ENCODE measurements at places on chromosomes 2 and 18.

- DNase-seq = no peak
Measured at GRCh38 chr18:5839102-5839501, 56.2 kb downstream of the TMEM200C start.

- no peak for DNase-seq
Measured at GRCh38 chr2:237479747-237480146, 7.3 kb upstream of the MLPH start.

DNA sequence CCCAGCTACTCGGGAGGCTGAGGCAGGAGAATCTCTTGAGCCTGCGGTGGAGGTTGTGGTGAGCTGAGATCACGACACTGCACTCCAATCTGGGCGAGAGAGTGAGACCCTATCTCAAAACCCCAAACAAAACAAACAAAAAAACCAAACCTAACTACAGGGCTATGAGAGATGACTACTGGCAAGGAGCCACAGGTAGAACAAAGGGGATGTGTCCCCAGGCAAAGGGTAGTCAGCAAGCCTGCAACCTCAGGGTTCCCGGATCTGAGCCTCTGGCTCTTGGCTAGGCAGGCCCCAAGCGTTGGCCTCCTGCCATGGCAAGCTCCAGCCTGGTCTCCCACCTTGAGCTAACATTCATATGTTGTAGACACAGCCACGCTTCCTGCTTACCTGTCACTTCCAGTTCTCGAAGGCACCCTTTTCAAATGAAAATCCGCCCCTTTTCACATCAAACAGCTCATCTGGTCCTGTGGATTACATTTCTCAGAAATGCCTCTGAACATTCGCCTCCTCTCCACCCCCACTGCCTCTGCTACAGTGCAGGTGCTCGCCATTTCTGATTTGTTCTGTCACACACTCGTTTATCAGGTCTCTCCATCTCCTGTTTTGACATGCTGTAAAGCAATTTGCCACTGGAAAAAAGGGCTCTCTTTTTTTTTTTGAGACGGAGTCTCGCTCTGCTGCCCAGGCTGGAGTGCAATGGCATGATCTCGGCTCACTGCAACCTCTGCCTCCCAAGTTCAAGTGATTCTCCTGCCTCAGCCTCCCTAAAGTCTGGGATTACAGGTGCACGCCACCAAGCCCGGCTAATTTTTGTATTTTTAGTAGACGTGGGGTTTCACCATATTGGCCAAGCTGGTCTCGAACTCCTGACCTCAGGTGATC is 13.1 kb upstream of the ACTR3 start:
- DNase-seq = no peak

- no peak for DNase-seq
Measured at GRCh38 chr2:52710810-52711618, 1056.6 kb upstream of the CHAC2 start.

GRCh38 chr2:165651233-165651632 is 142.8 kb downstream of the GALNT3 start:
- no peak for DNase-seq

DNA sequence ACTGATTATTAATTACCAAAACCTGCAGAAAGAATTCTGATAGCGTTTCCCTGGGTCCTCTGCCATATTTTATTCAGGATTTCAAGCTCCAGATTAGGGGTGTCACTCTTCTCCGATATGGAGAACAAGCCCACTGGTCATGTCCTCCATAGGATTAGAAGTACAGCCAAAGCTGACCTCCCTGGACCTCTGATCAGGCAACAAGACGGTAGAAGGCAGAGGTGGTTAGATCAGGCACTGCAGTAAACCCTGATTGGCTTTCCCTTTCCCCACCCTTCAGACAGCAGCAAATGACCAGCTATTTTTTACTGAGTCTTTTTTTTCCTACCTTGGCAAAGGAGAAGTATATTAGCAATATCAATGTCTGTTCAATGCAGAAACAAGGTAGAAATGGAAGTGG is 37.7 kb downstream of the SPC25 start:
- no peak for DNase-seq

DNA sequence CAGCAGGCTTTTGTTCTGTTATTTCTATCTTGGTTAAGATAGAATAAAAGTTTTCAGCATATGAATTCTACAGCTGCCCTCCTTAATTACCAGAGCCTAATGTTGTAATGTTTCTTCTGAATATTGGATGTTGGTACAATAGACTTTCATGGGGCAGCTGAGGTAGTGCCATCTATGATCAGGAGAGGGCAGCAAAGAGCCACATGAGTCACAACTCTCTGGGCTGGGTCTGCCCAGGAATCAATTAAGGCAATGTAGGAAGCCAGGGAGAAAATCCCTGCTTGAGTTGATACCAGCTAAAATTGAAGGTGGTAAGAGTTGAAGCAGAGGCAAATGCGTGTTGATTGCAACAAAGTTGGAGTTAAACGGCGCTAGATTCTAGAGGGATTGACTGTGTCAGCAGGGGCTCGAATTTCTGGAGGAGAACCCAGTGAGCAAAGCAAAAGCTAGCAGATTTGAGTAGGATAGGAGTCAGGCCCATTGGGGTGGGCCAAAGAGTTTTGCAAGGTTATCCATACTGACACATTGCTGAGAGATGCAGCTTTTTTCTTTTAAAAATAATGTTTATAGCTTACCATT is 10.6 kb upstream of the MC5R start:
- DNase-seq = no peak

- no peak for DNase-seq
Measured at GRCh38 chr2:24451805-24452501, 39.1 kb upstream of the NCOA1 start.

- no peak for DNase-seq
Measured at GRCh38 chr2:226971770-226972169, 135.9 kb downstream of the RHBDD1 start.

- no peak for DNase-seq
Measured at GRCh38 chr2:106085181-106085940, 108.7 kb downstream of the UXS1 start.

DNA sequence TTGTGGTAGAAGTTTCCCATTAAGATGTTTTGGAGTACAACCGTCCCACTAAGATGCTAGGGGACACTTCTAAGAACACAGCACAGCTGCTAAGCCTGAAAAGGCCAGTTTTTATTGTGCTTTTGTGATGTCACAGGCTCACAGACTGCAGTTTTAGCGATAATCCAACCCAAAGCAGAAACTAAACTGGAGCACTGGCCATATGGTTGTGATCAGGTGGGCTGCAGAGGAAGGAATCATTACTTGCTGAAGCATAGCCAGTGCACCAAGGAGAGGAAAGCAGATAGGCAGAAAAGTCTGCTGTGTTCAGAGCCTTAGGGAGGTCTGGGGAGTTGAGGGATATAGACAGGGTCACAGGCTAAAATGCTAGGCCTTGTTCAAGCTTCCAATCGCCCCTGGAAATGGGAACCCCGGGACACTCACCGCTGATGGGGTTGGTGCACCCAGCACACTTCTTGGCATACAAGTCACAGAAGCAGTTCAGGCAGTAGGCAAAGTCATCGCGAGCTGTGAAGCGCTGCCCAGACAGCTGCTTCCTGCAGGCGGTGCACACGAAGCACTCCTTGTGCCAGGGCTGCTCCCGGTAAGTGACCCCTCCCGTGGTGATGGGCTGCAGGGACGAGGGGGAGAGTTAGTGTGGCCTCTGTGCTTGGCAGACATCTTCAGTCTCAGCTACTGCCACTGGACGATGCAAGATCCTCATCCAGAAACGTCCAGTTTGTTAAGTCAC is 25.7 kb downstream of the C2orf49 start:
- DNase-seq = no peak

GRCh38 chr18:56314396-56314795 is 324.0 kb downstream of the TXNL1 start:
- no peak for DNase-seq

DNA sequence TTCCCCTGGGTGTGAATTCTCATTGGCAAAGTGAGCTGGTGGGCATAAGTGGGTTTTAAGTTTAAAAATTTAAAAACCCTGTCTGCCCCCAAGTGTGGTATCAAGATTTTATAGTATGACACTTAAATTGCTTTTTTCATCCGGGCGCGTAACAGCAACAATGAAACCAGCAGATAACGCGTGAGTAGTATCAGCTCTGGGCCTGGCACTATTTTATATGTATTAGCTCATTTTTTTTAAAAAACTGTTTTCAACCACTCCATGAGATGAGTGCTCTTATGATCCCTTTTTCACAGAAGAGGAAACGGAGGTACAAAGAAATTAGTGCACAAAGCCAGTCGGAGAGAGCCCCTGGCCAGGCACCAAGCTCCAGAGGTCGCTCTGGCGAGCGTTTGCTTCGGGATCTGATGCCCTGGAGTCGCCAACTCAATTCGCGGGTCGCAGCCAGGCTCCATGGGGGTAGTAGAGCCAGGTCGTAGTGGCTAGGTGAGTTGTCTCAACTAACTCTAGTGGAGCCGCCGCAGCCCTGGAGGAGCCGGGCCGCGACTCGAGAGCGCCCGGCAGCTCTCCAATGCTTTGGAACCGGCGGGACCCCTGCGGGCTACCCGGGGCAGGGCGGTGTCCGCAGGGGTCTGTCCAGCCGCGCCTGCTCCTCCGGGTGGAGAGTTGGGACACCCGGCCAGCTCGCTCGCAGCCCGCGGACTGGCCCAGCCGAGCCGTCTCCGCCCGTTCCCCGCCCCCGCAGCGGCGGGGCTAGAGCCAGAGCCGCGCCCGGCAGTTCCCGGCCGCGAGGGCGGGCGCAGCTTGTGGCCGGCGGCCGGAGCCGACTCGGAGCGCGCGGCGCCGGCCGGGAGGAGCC is at the start of gene IL1R1:
IL1R1 (plus strand) TSS at position 777 of the 859 bp plus-strand sequence. CDS start 14,979 bp downstream, outside the sequence.
- DNase-seq = no peak
